ENCODE measurements at places on chromosomes 11 and 22.

DNA sequence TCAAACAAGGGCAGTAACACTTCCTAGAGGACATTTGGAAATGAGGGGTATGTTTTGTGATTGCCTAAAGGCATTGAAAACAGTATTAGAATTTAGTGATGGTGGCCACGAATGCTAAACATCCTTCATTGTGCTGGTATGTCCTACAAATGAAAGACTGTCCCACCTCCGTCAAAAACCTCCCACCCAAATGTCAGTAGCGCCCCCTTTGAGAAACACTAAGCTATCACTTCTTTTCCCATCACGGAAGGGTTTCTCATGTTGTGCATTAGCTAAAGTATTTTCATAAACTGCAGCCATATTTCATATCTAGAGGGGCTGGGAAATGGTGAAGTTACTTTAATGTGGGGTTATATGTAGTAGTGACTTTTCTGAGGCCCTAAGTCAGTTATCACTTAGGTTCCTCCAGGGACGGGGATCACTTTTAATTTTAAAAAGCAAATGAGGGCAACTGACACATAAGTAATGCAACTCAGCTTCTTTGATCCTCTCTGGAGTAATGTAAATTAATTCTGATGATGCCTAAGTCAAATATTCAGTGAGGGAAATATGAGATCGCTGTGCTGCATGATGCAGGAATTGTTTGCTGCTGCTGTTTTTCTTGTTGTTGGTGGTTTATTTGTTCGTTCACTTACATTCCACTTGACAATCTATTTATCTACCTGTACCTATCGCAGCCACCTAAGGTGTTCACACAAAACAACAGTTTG is 1403.4 kb upstream of the TENM4 start:
- no peak for DNase-seq

DNA sequence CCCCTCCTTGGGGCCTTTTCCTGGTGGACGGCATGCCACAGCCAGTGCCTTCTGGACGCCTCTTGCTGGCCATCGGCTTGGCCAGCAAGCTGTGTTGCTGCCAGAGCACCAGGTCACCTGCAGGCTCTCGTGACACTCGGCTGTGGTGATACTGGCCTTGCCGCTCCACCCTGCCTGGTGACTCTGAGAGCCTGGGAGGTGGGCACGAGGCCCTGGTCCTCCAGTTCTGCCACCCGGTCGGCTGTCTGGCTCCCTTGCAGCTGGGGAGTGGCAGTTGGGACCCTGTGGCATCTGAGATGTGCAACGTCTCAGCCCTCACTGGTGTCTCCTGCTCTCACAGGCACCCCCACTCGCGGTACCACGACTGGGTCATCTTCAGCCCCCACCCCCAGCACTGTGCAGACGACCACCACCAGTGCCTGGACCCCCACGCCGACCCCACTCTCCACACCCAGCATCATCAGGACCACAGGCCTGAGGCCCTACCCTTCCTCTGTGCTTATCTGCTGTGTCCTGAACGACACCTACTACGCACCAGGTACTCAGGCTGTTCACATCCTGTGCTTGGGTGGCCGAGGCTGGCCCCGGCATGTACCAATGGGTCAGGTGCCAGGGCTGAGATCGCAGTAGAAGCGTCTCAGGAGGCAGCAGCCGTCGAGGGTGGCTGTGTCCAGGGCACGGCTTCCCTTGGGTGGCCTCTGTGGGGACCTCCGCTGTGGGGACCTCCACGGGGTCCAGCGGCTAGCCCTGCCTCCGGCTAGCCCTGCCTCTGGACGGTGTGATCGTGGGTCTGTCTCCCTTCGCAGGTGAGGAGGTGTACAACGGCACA is 26.0 kb downstream of the MUC2 start:
- DNase-seq, result no peak

GRCh38 chr11:88206751-88207150 is 31.5 kb upstream of the RAB38 start:
- DNase-seq, result no peak

GRCh38 chr11:94557992-94558391 is 9.2 kb upstream of the PIWIL4 start:
- DNase-seq, result no peak

DNA sequence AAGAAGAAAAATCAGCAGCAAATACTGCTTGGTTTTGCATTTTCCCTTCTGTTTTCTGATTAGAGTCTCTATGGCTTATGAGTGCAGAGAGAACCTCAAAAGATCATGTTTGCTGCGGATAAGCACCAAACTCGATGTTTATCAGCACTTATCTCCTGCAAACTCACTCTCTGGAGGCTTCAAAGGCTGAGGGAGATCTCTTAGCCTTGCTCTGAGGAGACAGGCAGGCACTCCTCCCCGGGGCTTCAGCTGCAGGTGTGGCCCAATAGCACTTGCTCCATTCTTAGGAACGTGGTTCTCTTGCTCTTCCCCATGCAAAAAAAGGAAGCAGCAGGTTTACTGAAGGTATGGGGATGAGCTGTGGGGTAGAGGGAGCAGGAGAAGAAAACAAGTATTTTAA is 45.1 kb downstream of the FLI1 start:
- DNase-seq, result peak; percentile 80

DNA sequence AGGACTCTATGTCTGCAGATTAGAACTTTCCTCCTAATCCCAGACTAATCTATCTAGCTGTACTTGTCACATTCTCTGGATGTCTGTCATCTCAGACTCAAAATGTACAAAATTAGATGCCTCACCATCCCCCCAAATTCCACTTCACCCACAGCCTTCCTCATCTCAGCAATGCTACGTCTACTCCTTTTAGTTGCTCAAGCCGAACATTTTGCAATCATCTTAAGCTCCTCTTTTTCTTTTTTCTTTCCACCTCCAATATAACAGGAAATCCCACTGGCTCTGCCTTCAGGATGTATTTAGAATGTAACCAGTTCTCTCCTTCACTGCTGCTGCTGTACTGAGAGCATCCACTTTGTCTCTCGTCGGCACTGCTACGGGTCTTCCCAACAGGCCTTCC is 1091.8 kb downstream of the TBC1D22A start:
- no peak for DNase-seq

- no peak for DNase-seq
These were observed 454 bp downstream of the TMEM218 start for GRCh38 chr11:125111001-125111342.

DNA sequence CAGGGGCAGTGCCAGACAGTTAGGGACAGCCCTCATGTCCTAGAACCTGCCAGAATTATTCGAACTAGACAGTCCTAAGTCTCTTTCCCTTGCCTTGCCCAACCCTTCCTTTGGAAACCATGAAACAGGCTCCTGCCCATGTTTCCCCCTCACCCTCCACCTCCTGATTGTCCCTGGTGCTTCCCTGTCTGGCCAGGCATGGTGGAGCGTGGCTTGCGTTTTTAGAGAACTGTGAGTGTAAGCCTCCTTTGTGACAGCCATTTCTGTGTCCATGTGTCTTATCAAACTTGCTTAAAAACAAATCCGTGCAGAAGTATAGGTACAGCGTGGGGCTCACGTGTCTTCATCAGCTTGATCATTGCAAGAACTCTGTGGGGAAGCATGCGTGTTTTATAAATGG is 54.9 kb downstream of the MPPED1 start:
- no peak for DNase-seq

DNA sequence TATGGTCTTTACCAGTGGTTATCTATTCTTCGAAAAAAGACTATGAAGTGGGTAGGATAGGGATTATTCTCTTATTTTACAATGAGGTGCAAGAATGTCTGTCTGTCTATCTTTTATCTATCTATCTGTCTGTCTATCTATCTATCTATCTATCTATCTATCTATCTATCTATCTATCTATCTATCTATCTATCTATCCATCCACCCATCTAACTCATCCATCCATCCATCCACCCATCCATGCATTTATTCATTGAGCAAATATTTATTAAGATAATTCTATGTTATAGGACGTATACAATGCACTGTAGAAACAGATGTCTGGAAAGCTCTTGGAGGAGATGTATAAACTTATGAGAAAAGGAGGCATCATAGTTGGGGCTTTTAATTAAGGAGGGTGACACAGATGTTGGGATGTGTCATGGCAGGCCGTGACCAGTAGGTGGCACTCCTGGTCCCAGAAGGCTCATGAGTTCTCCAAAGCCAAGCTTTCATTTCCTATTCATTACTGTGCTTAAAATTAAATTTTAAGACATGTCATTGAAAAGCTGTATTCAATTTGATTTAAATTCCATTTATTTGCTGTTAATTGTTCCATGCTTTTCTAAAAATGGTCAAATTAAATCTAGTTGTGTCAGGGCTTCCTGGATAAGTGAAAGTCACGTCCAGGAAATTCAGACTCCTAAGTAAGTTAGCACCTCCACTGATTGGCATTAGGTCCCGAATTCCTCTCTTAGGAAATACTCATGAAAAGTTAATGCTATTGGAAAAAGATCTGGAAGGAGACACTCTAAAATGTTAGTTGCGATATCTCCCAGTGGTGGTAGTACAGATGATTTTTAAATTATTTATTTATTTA is 19.0 kb upstream of the E2F8 start:
- peak; percentile 8 for DNase-seq

DNA sequence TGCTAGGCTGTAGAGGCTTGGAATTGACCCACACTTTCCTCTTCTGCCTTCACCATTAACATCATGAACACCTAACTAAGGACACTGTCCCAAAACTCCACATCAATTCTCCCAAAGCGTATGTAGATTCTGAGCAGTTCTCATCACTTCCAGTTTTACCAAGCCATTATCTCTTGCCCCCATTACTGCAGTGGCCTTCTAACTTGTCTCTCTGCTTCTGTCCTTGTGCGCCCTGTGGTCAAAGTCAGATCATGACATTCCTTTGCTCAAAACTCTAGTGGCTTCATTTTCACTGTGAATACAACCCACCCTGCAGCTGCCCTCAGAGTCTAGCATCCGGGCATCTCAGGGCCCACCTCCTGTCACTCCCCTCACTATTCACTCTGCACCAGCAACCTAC is 13.1 kb upstream of the TOP3B start:
- DNase-seq, result no peak

DNA sequence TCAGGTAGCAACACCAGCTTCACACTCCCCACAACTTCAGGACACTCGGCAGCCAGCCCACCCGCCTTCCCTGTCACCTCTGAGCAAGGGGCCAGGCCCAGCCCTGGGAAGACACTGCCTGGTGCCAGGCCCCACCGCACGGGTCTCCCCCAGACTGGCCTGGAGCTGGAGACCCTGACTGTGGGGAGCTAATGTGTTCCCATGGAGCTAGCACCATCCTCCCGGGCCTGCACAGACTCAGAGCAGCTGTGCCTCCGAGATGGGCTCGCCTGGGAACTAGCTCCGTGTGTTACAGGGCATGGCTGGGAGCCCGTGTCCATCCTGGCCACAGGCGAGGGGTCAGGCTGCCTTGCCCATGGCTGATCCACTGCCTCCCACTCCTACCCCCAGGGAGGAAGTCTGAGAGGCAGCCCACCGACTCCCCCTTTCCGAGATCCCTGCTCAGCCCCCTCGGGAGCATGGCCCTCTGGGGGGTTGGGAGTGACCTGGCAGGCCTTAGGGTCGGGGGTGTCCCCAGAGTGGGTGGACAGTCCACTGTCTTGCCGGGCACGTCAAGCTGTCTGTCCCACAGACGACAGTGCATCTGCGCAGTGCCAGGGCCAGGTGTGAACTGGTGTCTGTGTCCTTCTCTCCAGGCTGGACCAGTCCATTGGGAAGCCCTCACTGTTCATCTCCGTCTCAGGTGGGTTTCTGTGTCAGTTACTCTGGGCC is 76.7 kb upstream of the KCNQ1OT1 start:
- no peak for DNase-seq

DNA sequence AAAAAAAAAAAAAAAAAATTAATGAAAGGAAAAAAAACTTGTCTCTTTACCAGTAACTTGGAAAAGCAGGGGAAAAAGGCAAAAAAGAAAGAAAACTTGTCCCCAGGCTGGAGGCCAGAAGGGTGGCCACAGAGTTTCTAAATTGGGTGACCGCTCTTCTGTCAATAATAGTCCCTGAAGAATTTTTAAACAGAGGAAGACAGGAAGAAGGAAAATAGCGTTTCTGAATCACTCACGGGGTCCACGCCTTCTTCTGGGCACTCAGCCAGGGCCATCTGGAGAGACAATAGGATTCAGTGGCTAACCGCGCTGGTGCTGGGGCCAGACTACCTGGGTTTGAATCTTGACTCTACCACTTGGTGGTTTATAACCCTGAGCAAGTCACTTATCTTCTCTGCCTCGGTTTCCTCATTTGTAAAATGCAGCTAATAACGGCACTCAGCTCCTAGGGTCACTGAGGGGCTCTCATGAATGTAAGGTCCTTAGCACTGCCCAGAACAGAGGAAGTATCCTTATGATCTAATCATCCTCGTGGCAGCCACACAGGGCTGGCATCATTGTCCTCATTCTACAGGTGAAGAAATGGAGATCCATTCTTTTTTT is 7.0 kb downstream of the C11orf86 start:
- no peak for DNase-seq

- DNase-seq, result no peak
These were observed 14.6 kb upstream of the CELSR1 start for GRCh38 chr22:46551996-46552395.

- DNase-seq, result no peak
These were observed 939 bp downstream of the ALX4 start for GRCh38 chr11:44308923-44309477.

DNA sequence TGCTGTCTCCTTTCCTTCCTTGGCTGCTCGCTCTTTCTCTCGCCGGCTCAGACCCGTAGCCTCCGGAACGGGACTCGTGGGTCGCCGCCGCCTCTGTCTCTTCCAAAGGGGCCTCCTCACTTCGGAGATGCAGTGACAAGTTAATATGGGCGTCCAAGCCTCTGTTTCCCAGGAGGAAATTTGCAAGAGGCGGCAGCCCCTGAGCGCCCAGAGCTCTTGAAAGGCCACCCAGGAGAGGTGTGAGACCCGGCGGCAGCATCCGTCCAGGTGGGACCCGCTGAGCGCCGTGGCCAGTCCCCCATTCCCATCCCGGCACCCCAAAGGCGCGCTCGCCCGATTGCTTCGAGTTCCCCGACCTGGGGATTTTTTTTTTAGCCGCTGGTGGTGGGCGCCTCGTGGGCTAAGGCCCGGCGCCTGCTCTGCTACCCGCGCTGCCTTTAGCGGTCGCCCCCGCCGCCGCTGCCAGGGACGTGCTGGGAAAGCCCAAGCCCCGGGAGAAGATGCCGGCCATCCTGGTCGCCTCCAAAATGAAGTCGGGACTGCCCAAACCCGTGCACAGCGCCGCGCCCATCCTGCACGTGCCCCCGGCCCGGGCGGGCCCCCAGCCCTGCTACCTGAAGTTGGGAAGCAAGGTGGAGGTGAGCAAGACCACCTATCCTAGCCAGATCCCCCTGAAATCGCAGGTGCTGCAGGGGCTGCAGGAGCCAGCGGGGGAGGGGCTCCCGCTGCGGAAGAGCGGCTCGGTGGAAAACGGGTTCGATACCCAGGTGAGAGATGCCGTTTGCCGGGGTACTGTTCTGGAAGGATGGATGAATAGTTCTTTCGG is 772 bp downstream of the NAV2 start:
- DNase-seq, result no peak
